Stimulated activated CD4-positive, alpha-beta T cell treated with anti-CD3 and anti-CD28 coated beads, Interleukin-15, amount 100 ng/mL, for 1 hour (primary cell): ENCODE measurements at places on chromosomes 6 and 20.

- DNase-seq, result no peak
These were observed 66.4 kb downstream of the MDGA1 start for GRCh38 chr6:37631295-37631694.

DNA sequence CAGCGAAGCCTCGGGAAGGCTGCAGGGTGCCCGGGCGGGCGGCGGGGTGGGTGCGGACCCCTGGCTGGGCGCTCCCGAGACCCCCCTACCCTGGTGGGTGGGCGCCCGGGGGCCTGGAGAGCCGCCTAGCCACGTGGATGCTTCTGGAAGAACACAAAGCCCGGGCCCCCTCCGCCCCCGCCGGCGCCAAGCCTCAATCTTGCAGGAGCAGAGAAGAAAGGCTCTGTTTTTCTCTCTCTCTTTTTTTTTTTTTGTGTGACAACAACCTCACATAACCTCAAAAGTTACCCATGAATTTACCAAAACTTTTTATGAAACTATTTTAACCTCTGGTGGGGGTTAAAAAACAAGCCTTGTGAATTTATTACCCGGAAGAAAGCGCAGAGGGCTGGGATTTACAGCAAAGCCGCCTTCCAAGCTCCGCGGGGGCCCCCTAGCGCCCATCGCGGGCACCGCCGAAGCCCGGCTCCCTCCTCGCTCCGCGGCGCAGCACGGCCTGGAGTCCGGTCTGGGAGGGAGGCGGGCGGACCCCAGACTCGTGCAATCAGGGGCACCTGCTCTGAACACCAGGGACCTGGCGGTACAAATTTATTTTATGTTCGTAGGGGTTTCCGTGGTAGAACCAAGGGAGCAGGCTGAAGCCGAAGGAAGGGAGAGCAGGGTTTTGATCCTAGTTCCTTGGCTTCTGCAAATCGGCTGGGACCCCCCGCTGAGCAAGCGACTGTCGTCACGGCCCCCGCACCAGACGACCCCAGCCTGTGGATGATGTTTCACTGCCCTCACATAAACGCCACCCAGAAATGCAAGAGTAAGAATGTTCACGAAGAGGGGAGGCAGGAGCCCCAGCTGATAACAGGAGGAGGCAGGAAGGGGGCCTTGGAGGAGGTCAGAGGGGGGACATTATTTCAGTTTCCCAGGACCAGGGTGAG is 58.9 kb downstream of the ZNF831 start:
- DNase-seq, result peak; percentile 85

DNA sequence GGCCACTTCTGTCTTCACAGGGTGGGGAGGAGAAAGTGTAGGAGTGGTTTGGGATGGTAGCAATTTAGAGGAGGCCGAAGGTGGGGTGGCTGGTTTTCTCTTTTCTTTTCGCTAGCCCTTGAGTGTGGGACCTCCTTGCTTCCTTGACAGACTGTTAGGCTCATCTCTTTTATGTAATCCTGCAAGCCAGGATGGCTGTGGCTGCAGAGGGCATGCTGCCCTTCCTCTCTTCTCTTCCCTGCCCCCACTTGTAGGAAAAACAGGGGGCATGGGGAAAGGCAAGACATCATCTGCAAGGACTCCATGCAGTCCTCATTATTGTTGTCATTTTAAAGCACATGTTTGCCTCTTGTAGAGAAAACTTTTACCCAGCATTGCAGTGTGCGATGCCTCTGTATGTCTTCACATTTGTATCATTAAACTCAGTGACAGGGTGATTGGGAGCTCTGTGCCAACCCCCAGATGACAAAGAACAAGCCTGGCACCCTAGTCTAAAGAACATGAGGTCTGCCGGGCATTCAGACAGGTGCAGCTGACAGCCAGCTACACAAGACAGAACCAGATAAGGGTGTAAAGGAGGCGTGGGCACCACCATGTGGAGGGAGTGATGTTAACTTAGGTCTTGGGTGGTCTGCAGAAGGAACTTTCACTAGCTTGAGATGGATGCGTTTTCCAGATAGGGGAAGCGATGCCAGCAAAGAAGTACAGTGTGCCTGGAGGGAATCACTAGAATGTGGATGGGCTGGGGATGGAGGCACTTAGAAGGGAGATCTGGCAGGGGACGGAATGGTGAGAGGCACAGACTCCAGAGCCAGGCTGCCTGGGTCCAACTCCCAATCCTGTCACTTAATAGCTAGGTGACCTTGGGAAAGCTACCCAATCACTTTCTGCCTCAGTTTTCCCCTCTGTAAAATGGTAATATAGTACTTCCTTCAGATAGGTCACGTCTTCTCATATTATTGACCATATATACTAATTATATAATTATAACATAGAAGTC is 207.6 kb downstream of the TBC1D7 start:
- DNase-seq, result no peak

- DNase-seq, result no peak
These were observed 114.4 kb downstream of the ADGRG6 start for GRCh38 chr6:142416179-142416578.

GRCh38 chr6:99393366-99393697 is 663 bp downstream of the COQ3 start:
- DNase-seq, result no peak

- DNase-seq, result no peak
These were observed 132.4 kb upstream of the MAN1A1 start for GRCh38 chr6:119481976-119482375.

DNA sequence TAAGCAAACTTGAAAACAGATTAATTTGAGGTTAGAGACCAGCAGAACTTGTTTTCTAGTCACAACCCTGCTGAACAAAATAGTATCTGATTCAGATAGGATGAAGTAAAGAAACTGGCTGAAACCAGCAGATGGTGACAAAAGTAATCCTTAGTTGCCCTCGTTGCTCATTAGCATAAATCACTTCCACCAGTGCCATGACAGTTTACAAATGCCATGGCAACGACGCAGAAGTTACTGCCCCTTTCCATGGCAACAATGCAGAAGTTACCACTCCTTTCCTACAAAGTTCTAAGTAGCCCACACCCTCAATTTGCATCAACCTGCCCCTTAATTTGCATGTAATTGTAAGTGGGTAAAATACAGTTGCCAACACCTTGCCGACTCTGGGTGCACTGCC is 23.7 kb downstream of the SNRPB start:
- no peak for DNase-seq

DNA sequence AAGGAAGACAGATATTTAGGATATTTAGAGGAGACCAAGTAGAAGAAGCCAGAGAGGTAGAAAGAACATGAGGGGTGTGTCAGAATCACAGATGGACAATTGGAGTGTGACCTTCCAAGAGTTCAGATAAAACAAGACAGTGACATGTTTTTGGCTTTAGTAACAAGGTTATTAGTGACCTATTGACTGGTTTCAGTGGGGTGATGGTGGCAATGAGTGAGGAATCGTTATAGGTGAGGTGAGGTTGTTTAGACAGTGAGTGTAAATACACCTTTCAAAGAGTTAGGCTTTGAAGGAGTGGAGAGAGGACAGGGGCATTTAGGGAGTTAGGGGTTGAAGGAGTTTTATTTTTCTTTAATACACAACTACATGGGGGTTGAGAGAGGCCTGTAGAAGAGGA is 3.2 kb downstream of the SNRNP48 start:
- no peak for DNase-seq

DNA sequence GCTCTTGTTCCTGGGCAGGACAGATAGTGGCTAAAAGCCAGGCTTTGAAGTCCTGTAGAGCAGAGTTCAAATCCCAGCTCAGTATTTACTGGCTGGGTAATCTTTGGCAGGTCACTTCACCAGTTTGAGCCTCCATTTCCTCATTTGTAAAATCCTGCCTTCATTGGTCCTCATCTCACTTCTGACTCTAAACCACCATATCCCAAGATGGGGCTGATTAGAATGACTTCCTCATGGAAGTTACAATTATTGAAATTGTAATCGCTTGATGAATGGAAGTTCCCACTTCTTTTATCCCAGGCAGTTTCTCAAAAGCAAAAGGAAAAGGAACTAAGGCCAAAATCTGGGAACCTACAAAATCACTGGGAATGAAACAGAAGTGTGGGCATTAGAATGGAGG is 35.9 kb upstream of the B4GALT5 start:
- DNase-seq, result no peak

DNA sequence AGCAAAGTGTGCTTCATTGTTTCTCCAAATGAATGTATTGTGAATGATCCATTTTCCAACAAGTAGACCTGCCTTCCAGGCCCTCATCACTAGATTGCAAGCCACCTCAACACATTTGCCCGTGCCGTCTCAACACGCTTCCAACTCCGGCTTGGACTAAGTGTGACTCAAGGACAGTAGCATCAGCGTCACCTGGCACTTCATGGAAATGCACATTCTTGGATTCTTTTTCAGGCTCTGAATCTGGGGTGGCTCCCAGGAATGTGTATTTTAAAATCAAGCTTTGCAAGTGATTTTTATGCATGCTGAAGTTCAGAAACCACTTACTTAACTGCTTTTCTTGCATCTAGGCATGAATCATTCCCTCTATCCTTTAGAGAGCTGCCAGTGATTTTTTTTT is 129.6 kb upstream of the EEF1E1 start:
- no peak for DNase-seq

- no peak for DNase-seq
These were observed 122.3 kb downstream of the NKAIN2 start for GRCh38 chr6:123925842-123926399.

DNA sequence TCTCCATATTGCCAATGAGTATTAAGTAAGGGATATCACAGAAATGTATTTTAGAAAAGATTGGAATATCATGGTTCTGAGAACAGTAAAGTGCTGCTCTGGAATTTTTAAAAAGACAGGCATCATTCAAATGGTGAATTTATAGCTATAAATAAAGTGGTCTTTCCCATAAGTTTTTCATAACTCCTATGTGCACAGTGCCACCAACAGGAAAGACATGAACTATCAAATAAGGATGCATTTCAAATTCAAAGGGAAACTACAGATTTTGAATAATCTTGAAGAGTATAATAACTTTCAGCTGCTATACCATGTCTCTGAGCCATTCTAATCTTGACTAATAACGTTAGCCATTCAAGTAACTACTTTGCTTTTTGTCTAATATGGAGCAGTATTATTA is 456.8 kb upstream of the GJE1 start:
- no peak for DNase-seq

DNA sequence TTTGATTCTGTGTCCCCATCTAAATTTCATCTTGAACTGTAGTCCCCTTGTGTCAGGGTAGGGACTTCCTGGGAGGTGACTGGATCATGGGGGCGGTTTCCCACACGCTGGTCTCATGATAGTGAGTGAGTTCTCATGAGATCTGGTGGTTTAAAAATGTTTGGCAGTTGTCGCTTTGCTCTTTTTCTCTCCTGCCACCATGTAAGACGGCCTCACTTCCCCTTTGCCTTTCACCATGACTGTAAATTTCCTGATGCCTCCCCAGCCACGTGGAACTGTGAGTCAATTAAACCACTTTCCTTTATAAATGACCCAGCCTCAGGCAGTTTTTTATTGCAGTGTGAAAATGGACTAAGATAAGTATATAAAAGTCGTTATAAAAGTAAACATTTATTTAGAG is 80.5 kb upstream of the SGK1 start:
- no peak for DNase-seq

- no peak for DNase-seq
These were observed 23.0 kb downstream of the RAB23 start for GRCh38 chr6:57198926-57199636.

DNA sequence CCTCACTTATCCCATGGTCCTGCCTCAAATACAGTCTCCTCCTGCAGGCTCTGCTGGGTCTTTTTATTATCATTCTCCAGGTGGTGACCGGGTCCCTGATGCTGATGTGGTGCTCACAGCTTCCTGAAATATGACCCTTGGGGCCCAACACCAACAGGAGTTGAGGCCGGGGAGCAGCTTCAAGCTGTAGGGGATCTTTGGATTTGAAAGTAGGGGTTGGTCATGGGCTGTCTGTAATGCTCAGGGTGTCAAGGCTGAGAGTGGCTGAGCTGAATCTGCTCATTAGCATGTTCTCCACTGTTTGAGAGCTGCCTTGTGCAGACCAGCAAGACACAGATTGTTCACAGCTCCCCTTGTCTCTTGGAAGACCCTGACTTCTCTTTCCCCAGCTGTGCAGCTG is 35.5 kb downstream of the HLA-F start:
- no peak for DNase-seq

GRCh38 chr20:59371431-59371830 is 71.0 kb downstream of the EDN3 start:
- no peak for DNase-seq

- DNase-seq, result no peak
These were observed 98.9 kb upstream of the MAFB start for GRCh38 chr20:40787941-40788340.

- no peak for DNase-seq
These were observed 186.9 kb downstream of the LMBRD1 start for GRCh38 chr6:69609836-69610472.

DNA sequence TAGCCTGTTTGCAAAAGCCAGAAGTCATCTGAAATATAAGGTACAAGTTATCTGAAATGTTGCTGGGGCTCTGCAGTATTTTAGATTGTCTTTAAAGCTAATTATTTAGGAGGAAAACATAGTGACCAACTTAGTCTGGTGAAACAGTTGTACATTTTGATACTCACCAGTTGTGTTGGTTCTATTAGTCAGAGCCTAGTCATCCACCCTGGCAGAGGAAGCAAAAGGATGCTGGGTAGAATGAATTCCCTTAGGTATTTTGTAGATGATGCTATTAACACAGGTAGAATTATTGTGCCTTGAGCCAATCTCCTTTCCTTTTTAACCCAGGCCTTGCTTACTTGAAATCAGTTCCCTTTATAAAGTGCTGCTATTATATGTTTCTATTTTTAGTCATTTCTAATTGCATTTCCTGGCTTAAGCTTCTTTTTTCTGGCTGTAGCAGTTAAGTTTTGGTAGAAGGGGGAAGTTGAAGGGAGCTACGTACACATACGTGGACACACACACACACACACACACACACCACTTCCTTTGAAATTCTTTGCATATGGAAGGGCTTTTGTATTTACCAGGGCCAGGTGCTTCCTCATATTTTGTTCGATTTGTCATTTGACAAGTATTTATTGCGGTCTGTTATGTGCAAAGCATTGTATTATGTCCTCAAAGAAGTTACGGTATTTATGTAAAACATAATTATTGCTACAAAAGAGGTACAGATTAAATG is 82.4 kb downstream of the RTN4IP1 start:
- no peak for DNase-seq

- DNase-seq, result peak; percentile 85
These were observed 40.4 kb upstream of the HMGA1 start for GRCh38 chr6:34196116-34196832.

DNA sequence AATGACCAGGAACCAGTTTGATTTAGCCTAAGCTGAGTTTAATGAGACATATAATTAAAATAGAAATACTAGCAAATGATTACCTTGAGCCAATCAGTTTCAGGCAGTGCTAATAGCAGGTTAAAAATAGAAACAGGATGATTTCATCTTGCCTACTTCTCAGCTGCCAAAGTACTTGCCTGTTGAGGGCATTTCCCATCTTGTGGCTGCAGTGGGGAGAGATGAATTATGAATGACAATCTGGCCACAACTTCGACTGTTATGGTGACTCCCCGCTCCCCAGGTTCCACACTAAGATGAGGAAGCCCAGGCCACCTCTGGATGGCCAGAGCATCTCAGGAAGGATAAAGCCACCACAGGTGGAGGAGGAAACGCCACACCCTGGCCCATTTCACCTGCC is 31.3 kb downstream of the MBOAT1 start:
- no peak for DNase-seq
